ENCODE measurements at places on chromosomes 16 and 17.

DNA sequence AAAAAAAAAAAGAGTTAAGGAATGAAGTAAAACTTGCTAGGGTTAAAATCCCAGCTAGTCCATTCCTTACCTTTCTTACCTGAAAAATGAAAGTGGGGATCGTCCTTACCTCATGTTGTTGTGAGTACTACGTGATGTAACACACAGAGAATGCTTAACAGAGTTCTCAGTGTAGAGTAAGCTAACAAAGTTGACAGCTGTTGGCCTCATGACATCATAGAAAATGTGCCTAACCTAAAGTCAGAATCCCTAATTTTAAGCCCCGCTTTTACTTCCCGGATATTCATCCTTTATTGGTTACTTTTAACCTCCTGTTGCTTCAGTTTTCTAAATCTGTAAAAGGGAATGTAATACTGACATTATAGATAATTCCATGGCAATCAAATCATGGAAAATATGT lies 505.8 kb upstream of the HSBP1 start:
- no peak for DNase-seq

DNA sequence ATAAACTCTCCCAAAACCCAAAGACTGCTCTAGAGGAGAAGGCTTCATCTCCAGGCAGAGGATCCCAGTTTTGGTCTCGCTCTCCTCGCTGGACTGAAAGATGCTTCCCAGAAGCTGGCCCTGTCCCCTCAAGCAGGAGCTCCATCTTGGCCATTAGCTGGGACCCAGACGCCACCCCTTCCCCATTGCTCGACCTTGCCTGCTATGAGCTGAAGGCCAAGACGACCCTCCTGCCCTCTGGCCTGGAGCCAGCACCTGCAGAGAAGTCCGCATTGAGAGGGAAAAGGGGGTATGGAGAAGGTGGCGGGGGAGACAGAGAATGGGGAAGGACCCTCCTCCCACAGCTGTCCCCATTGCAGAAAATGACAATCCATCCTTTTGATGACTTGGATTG lies 3.6 kb upstream of the RCVRN start:
- DNase-seq: no peak

DNA sequence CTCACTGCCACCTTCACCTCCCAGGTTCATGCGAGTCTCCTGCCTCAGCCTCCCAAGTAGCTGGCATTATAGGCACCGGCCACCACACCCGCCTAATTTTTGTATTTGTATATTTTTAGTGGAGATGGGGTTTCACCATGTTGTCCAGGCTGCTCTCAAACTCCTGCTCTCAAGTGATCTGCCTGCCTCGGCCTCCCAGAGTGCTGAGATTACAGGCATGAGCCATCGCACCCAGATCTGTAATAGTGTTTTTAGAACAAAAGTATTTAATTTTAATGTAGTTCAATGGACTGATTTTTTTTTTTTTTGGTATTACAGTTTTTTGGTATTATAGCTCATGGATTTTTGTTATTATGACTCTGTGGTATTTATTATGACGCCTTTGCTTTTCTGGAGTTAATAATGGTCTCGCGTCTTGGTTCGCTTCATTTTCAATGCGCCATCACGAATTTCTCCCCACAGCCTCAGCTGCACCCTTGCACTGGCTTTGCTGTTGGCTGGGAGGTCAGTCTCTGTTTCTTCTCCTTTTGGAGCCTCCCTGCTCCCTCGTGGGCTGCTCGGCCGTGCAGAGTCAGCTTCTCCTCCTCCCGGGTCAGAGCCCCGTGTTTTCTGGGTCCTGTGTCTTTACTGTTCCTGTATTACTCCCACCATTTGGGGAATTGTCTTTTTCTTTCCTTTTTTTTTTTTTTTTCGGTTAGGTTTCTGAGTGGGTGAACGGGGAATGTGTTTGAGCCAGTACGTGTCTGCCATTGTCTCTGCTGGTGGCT lies 27.2 kb downstream of the BAIAP2 start:
- DNase-seq: no peak

DNA sequence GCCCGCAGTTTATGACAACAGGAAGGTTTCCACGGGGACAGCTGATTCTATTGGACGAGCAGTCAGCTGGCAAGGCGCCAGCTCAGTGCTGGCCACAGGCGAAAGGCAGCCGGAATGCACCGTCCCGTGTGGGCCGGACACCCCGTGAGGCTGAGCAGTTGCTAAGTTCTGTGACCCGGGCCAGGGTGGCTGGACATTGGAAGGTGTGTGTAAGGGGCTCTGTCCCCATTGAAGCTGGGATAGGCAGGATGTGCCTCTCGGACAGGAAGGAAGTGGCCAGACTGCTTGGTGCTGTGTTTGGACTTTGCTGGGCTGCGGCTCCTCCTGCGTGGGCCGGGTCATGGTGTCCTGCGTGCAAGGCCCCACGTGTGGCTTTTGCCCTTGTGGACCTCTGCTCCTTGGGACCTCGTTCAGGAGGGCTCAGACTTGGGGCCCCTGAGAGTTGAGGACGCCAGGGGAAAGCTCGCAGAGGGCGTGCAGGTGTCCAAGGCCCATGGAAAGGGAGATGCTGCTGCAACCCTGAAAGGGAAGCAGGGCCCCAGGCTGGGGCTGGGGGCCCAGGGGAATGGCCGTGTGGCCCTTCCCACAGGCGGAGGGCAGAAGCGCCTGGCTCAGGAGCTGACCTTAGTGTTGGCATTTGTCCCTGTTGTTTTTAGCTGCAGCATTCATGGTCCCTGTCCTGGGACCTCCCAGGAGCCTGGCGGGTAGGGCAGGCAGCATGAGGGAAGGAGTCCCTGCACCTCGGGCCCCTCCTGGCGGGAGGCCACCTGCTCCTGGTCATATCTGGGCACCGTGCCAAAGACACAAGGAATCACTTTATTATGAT lies 10.0 kb downstream of the BAIAP2 start:
- DNase-seq: peak; percentile 79

GRCh38 chr17:39792526-39793221 lies 54.9 kb downstream of the GRB7 start:
- no peak for DNase-seq

DNA sequence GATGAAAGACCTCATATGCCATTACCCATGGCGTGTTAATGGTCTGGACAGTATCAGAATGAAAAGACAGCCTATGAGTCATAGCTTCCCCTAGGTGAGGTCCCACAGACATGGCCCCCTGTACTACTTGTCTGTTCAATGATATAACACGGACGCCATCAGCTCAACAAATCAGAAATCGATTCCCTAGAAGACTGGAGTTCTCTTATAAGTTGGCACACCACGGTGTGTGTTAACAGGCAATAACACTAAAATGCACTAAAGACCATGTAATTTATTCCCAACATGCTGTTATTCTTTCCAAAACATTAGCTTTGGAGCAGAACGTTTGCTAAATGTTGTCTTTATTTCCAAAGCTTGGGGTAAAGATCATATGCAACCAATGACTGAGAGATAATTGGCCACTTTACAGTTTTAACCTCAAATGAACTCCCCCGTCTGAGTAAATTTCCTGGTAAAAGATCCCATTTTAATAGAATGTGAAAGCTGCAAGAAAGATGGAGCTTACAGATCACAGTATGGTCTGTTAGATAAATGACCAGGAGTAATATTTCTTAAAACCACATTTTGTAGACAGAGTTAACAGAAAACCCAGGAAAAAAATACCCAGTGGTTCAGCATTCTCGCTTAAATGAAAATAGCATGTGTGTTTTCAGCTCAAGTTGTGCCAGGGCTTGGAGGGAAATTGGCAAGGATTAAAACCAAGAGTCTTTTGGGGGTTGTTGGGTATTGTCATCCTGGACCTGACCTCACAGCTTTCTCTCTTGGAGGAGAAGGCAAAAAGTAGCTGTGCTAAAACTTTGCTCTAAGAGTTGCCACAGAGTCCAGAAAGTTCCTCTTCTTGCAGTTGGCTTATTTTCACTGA lies 65.9 kb downstream of the PCTP start:
- no peak for DNase-seq

GRCh38 chr17:27915709-27916108 lies 22.5 kb upstream of the LYRM9 start:
- DNase-seq: no peak

DNA sequence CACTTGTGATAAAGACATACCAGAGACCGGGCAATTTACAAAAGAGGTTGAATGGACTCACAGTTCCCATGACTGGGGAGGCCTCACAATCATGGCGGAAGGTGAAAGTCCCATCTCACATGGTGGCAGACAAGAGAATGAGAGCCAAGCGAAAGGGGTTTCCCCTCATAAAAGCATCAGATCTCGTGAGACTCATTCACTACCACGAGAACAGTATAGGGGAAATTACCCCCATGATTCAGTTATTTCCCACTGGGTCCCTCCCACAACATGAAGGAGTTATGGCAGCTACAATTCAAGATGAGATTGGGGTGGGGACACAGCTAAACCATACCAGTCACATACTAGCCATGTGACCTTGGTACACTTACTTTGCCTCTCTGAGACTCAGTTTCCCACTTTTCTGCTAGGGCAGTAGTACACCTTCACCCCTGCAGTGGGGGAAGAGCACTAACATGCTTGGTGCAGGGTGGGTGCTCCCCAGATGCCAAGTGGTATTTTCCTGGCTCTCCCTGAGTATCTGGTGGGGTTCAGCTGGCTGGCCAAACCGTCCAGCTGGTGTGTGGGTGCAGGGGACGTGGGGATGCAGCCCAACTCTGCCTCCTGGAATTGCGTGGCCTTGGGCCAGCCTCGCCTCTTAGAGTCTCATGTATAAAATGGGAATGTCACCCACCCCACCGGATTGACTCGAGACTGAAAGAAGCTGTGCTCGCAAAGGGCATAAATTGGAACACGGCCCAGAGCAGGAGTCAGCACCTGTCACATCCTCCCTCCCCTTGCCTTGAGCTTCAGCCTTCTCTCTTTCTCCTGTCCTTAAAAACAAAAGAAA lies 364.1 kb downstream of the CPPED1 start:
- no peak for DNase-seq

DNA sequence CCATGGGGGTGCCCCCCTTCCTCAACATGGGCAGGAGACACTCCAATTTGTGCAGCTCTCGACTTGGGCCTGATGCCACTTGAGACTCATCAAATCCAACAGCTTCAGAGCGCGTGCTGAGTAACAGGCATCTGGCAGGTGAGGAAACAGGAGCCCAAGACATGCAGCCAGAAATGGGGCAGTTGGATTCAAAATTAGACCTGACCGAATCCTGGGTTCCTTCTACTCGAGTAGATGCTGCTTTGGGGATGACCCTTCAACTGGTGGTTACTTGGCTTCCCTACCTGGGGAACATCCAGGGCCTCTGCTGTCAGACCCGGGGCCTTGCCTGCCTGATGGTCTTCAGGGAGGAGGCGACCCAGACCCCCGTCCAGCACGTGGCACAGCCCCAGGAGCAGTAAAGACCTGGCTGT lies 488 bp upstream of the NTN3 start:
- DNase-seq: peak; percentile 50

GRCh38 chr16:48497932-48498768 lies 111.8 kb downstream of the N4BP1 start:
- DNase-seq: no peak

GRCh38 chr16:48459167-48459566 lies 74.0 kb upstream of the SIAH1 start:
- no peak for DNase-seq

DNA sequence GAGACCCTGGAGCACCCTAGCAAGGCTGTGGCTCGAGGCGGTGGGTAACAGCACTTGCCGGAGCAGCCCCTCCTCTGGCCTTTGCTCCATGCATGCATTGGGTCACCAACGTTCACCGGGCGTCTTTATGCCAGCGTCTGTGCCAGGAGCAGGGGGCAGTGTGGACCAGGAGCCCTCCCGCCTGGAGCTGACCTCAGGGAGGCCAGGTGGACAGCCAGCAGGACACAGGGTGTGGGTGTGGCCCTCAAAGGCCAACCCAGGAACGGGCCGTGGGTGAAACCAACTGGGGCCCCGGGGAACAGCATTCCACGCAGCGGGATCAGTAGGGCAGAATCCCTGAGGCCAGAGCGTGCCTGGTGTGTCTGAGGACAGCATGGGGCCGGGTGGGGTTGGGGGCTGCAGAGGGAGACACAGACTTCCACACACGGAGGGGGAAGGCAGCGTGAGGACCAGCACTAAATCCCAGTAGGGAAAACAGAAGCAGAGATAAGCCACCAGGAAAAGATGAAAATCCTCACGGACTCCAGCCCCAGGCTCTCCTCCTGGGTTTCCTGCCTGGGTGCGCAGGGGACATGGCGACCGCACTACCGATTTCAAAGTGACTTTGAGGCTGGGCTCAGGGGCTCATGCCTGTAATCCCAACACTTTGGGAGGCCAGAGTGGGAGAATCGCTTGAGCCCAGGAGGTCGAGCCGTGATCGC lies 2.9 kb upstream of the CD7 start:
- DNase-seq: no peak

GRCh38 chr17:13031718-13032350 lies 14.0 kb upstream of the ELAC2 start:
- peak; percentile 50 for DNase-seq

DNA sequence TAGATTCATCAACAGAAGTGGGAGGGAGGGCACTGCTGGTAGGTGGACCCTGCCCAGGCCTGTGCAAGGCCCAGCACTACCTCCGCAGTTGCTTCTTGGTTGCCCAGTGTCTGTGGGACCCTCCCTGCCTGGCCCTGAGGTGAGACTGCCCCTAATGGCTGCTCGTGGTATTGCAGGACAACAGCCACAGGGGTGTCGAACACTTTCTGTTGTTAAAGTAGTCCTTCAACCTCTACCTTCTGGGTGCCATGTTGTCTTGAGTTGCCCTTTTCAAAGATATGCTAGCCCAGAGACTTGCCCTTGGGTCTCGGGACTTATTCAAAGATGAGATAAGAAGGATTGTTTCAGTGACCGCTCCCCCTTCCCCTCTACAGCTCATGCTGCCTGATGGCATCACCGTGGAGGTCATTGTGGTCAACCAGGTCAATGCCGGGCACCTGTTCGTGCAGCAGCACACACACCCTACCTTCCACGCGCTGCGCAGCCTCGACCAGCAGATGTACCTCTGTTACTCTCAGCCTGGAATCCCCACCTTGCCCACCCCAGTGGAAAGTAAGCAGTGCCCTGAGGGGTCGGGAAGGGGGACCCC lies 29.1 kb downstream of the AKAP1 start:
- DNase-seq: peak; percentile 48

DNA sequence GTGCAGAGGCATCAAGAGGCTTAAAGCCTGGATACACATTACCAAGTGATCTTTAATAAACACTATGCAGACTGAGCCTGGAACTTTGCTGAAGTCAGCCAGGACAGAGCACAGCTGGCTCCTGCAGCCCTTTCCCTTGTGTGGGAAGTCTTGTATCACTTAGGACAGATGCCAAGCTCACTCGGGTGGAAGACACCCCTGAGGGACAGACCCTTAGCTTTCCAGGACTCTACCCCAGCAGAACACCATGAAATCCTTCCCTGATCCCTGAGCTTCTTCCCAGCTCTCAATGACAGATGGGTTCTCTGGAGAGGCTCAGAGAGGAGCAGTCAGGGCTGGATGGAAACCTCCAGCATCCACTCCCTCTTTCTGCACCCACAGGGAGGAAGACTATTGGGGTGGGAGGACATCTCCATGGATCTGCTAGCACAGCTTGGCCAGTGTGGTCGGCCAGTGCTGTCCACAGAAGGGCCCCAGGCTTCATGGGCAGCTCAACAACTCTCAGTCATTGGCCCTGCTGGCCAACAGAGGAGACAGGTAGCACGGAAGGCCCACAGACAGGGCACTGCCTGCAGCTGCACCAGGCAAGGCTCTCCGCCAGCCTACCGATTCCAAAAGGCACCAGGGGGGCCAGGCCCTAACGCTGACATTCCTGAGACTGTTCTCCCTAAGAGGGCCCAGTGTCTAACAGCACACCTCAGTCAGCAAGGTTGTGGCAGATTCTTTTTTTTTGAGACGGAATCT lies 15.9 kb downstream of the RAB5C start:
- DNase-seq: no peak

- no peak for DNase-seq
Measured at GRCh38 chr17:4003131-4003500, 38.9 kb upstream of the ATP2A3 start.

- DNase-seq: no peak
Measured at GRCh38 chr17:11330826-11331225, 89.8 kb downstream of the SHISA6 start.

- DNase-seq: no peak
Measured at GRCh38 chr16:28098959-28099945, 35.7 kb upstream of the GSG1L start.

Data from RPMI8226 (cell line).